Fibroblast of skin of back (primary cell): ENCODE measurements at places on chromosomes 3 and 15.

GRCh38 chr3:119759962-119760361 is 21.9 kb upstream of the NR1I2 start:
- no peak for DNase-seq

- DNase-seq = no peak
These were observed 82.9 kb downstream of the TOP2B start for GRCh38 chr3:25581823-25582222.

DNA sequence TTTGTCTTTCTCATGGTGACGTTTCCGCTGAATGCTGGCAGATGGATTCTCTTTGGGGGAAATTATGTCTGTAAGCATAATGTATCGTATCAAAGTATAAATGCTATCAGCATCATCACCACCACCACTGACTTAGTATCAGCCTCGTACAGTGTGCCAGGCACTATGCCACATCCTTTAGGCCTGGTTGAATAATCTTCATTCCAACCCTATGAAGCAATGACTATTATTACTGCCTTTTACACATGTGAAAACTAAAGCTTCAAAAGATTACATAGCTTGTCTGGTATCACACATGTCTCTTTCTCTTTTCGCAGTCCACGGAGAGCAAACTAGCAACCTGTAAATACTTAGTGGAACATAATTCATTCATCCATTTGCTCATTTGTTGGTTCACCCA is 166.7 kb upstream of the PRICKLE2 start:
- peak; percentile 52 for DNase-seq

GRCh38 chr15:31279221-31280045 is 47.2 kb upstream of the KLF13 start:
- DNase-seq = no peak

- DNase-seq = no peak
These were observed 31.9 kb downstream of the ITGA11 start for GRCh38 chr15:68400066-68400456.

GRCh38 chr3:119580067-119580760 is 922 bp downstream of the ADPRH start:
- peak; percentile 20 for DNase-seq

- DNase-seq = no peak
These were observed 35.4 kb upstream of the LACTB start for GRCh38 chr15:63086271-63086670.

DNA sequence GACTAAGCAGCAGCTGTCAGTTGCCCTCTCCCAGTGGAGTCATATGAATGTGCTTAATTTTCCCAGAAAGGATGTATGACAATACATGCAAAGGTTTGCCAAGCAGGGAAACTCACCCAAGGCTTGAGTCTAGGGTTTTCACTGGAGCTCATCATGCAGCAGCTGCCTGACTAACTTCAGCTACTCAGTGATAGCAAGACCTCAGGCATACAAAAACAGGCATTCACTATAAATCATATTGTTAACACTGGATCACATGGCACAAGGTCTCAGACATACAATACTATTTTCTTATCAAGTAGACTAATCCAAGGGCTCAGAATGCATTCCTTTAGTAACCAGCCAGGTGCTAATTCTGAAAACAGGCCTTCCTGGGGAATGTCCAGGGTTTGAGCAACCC is 85.0 kb upstream of the STAC start:
- no peak for DNase-seq

DNA sequence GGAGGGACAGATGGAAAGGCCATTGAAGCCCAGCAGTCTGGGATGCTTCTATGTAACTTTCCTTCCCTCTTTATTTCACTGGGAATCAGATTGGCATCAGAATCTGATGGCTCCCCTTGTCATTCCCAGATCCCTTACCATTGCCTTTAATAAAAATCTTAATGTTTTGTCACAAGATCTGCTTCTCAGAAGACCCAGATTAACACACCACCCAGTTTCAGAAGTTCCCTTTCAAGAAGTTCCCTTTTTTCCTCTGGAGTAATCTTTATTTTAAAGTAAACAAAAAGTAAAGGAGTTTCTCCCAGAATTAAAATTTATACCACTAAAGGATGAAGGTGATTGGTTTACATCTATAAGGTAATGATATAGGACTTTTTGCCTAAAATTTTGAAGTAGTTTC is 76.4 kb downstream of the UBR1 start:
- DNase-seq = no peak

GRCh38 chr15:87910301-87910700 is 346.2 kb downstream of the NTRK3 start:
- no peak for DNase-seq

DNA sequence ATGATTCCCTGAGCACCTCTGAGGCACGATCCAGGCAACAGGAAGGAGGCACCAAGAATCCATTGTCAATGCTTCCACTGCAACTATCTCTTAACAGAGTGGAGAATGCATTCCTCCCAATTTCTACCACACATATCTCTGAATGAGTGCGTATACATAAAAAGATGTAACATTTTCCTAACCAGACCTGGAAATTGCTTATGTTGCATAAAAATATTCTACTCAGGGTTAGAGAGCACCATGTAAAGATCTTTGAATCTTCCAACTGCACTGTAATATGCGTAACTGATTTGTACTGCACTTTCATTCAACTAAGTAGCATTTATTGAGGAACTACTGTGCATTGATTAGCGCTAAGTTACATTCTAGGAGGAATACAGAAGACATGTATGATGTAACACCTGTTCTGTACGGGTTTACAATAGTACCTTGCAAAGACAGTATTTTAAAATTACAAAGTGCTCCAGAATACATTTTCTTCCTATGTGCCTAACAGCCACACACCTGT is 237.8 kb downstream of the EBLN2 start:
- no peak for DNase-seq

- DNase-seq = no peak
These were observed 636.0 kb upstream of the TBL1XR1 start for GRCh38 chr3:177833332-177833731.

- no peak for DNase-seq
These were observed 62.5 kb upstream of the TAMM41 start for GRCh38 chr3:11908981-11909698.

DNA sequence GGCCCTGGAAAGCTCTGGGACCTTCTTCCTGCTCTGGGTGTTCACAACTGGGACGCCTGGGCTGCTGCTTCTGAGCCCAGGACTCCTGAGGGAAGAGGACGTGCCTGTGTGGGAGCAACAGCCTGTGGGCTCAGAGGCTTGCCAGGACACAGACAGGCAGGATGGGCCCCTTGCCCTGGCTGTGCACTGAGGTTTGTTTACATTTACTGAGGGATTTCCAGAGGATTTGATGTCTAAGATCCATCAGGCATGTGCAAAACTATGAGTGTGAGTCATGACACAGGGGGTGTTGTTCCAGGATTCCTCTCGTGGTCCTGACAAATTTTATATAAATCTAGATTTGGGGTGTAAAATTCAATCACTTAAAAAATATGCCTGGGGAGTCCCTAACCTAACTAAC is 10.6 kb downstream of the CCR9 start:
- DNase-seq = peak; percentile 62

DNA sequence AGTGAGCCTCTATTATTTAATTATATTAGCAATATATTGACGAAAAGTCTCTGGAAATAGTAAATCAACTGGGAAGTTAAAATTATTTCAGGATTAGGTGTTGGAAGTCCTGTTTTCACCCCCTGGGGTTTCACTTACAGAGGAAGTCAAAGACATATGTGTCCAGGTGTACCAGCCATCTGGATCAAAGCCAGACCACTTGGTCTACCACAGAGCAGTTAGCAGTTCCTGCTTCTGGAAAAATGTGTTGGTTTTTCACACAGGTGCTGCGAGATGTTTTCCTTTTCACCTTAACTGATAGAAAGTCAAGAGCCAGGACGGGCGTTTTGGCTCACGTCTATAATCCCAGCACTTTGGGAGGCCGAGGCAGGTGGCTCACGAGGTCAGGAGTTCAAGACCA is 13.1 kb downstream of the MME start:
- no peak for DNase-seq
